ENCODE measurements at places on chromosomes 13 and 19.

GRCh38 chr19:30090963-30091362, 148.9 kb downstream of the URI1 start:
- DNase-seq, result no peak

GRCh38 chr19:7534531-7535046, 928 bp upstream of the PNPLA6 start:
- no peak for DNase-seq

DNA sequence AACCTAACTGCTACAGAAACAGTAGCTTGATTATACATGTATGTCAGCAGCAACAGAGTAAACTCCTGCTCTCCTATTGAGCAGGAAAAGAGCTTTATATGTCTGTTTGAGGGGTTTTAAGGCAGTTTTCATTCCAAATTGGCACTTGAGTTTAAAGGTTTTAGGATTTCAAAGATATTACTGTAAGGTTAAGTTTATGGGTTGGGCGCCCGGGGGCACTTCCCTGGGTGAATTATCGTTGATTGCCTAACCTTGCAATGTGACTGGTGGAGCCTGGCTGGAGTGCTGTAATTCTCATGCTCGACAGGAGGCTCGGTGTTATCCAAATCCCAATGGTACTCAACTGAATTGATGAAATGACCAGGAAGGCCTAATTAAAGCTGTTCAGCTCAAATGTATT, 1586.1 kb downstream of the OLFM4 start:
- no peak for DNase-seq

DNA sequence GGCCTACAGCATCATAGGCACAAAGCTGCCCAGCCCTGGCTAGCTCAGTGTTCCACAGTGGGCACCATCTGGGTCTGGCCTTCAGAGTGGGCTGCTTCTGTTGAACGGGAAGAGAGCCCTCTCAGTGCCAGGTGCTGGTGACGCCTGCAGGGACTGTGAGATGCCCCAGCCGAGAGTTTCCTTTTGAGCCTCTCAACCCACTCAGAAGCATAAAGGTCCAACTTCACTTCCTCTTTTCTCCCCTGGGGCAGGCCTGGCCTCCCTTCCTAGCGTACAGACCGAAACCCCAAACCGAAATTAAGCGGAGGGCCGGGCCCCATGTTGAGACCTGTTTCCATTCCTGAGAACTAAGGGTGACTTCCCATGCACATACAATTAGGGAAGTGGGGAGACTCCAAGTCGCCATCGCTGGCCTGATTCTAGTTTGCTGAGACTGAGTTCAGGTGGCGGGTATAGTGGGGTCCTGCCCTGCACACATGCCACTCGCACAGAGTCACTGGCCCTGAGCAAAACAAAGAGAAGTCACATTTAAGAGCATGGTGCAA, 6.9 kb downstream of the RAB8A start:
- DNase-seq, result no peak

DNA sequence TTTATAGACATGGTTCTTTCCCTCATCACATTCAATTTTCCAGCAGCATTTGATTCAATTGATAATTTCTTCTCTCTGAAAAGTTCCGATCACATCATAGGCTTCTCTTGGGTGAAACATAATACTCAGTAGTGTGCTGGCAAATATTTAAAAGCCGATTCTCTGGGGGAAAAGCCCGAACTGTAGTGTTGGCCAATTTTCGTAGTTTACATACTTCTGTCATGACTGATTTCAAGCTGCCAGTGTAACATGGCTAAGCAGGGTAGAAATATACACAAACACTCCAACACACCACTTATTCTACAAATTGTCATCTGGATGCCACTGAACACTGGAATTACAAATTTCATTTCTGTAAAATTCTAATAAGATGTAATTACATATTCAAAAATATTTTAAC, 56.1 kb upstream of the FREM2 start:
- DNase-seq, result no peak

GRCh38 chr13:79631051-79631659, 150.2 kb downstream of the NDFIP2 start:
- DNase-seq, result no peak

DNA sequence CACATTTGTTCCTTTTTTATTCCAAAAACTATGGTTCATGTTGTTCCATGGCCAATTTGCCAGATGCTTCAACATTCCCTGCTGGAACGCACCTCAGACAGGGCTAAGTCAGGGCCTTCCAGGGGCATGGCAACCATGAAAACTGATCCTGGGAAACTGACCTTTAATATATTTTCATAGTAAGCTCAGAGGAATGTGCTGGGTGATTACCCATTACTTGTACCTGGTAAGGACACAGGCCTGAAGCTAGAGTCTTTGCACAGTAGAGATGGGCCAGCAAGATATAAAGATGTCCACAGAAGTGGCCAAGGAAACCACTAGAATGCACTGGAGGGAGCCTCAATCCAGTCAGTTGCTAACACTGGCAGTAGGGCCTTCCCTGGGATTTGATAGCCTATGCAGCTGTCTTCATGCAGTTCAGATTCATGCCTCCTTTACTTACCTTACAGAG, 353.1 kb downstream of the ENOX1 start:
- DNase-seq, result no peak

DNA sequence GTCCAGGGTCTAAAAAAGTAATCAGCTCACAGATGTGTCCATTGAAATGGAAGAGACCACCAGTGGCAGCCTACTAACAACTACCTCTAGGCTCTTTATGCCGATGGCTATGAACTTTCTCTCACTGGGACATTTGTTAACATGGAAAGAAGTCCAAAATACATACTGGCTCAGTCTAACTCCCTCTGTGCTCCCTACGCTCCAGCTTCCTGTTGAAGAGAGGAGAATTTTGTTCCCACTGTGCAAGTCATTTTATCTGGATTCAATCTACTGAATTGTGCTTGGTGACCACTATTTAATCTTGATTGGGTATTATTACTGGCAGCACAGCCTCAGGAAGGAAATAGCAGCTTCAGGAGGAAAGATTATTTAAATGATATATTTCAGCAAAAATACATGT, 128.8 kb upstream of the ARGLU1 start:
- no peak for DNase-seq

- no peak for DNase-seq
Observed at GRCh38 chr19:42436006-42436405, 6.7 kb downstream of the CXCL17 start.

DNA sequence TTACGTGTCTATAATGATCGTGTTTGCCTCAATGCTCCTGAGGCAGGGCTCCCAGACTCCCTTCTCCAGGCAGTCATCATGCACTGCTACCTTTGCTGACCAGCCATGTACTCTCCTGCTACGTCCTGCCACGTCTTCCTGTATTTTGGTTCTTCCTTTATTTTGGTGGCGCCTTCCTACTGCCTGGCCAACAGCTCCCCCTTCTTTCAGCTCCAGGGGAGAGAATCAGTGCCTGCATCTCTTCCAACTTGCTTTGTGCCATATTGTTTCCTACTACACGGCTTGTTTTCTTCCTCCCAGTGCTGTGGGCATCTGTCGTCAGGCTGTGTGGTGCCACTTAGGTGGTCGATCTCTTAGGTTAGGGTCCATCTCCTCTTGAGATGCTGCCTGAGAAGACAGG, 96.2 kb downstream of the FGF9 start:
- no peak for DNase-seq

GRCh38 chr13:94661406-94661805, 50.9 kb downstream of the SOX21 start:
- no peak for DNase-seq

DNA sequence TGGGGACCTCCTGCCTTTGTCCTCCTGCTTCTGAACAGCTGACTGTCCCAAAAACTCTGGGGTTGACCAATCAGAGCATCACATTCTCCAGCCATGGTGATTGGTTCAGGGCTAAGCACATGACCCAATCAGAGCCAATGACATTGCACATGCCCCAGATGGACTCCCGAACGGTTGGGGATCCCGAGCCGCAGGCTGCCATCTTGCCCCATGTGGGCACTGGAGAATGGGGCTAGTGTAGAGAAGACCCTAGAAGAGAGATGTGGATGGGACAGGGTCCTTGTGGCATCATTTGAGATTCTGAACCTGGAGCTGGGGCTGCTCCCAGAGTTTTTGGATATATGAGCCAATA, 31.3 kb upstream of the PEPD start:
- DNase-seq, result no peak

DNA sequence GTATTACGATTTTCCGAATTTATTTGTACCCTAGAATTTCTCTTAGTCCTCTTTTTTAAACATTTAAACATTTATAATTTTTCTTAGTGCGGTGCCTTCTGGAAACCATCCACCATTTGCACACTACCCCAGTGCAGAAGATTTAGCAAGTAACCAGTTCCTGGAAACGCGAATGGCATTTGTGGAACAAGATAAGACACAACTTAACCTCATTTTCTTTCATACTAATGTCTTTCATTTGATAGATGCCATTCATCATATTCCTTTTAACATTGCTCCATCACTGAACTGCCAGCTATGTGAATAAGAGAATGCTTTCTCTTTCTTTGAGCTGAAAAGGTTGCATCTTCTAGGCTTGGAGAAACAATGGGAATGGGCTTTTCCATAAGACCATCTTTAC, 6.8 kb downstream of the FRY start:
- no peak for DNase-seq

DNA sequence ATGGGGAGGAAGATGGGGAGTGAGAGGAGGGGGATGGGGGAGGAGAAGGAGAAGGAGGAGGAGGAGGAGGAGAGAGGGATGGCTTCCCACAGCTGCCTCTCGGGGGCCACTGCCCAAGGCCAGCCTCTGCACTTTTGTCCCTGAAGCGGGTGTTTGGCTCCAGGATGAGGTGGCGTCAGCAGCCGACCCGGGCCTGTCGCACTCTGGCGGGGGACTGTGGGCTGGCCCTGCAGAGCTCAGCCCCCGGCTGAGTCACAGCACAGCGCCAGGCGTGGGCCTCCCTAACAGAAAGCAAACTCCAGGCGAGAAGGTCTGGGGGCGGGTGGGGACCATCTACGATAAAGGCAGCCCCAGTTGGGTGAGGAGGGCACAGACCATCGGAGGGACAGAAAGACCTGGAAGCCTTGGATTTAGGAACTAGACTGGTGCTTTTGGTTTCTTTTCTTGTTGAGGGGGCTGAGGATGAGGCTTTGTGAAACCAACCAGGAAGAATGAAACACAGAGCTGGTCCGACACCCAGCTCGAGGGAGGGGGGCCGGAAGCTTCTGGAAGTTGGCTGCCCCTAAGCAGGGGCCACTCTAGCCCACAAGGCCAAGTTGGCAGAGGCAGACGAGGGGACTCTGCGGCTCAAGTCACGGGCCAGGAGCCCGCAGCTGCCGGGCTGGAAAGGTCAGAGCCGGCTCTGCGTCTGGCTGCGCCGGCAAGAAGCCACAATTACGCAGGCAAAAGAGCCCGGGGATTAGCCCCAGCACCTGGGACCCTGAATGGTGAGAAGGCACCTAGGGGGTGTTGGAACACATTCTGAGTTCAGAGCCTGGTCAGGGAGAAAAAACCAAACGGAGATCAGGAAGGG, 18.2 kb downstream of the LSM4 start:
- DNase-seq, result peak; percentile 82

GRCh38 chr19:13930402-13930801, 7.8 kb downstream of the PODNL1 start:
- DNase-seq, result no peak

DNA sequence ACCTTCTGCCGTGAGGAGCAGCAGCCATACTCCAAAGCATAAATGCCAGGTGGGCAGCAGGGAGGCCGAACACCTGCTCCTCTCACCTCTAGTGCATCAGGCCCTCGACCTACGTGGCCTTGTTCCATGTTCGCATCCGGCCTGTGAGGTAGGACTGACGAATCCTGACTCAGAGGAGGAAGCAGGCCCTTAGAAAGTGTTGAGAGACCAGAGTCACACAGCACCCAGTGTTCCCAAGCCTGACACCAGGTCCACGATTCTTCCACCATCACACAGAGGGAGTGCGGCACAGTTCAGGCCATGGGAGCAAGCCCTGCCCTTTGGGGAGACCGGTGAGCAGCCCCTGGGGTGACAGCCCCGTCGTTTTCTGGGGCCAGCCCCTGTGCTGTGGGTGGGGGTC, 14.7 kb downstream of the ATP12A start:
- DNase-seq, result no peak

GRCh38 chr19:14148751-14149410, 12.5 kb upstream of the ASF1B start:
- no peak for DNase-seq

GRCh38 chr13:66558506-66558905, 671.6 kb downstream of the PCDH9 start:
- no peak for DNase-seq

DNA sequence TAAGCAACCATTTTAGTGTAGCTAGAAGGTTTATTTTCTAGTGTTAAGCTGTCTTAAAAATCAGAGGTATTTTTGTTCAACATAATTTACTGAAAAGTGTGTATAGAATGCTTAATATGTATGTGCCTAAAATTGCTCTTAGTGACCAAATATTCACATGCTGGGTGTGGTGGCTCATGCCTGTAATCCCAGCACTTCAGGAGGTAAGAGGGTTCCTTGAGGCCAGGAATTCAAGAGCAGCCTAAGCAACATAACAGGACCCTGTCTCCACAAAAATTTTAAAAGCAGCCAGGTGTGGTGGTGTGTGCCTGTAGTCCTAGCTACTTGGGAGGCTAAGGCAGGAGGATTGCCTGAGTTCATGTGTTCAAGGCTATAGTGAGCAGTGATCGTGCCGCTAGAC, 120.9 kb upstream of the FRY start:
- no peak for DNase-seq

DNA sequence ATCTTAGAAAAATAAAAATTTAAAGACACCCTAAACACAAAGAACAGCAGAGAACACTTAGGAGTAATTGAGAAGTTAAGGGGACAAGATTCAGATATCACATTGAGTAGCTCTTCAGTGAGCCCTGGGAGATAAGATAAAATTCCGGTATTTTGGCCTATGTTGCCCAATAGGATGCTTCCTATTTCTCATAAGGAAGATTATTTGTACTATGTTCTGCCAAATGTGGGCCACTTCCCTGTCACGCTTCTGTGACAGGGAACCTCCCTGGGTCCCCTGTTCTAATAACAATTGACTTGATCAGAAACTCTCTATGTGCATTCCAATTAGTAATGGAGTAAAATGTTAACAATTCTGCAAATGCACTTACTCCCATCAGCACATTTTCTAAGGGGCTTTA, 310.7 kb downstream of the MYO16 start:
- no peak for DNase-seq

DNA sequence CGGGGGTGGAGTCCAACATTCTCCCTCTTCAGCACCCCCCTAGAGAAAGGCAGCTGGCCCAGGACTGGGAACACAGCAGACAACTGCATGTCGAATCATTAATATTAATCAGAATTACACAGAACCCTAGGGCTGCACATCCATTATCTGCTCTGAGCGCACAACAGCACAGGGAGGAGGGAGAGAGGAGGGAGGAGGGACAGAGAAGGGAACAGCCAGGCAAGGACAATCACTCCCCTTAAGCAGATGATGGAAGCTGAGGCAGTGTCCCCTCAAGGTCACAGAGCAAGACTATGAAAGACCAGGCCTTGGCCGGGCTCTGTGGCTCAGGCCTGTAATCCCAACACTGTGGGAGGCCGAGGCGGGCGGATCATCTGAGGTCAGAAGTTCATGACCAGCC, 25.7 kb downstream of the TLE6 start:
- DNase-seq, result no peak

GRCh38 chr19:40251244-40251643, 24.8 kb upstream of the CCNP start:
- DNase-seq, result no peak
